Endothelial cell of umbilical vein (primary cell): ENCODE measurements at places on chromosomes 5 and 9. TPM values are rescaled to one million over a fixed set of nuclear protein-coding genes. Genes with fewer than 3 reads are reported as not detected.
A peak's percentile ranks its signal among the peaks of the same experiment; 100 is the strongest.

The RORB gene
- total RNA-seq = not detected in 2 replicates

The PCDHB5 gene
- total RNA-seq = 0.27 and 0.28 TPM in 2 replicates

The FOXE1 gene
- not detected in 2 replicates for total RNA-seq

The PCDHB12 gene
- 0.18 and 0.20 TPM in 2 replicates for total RNA-seq

The AFAP1L1 gene
- 73.2 and 76.2 TPM in 2 replicates for total RNA-seq

The RAI14 gene
- 369 and 390 TPM in 2 replicates for total RNA-seq

The PPP2R2B gene
- total RNA-seq = not detected in 2 replicates

The IRX2 gene
- not detected in 2 replicates for total RNA-seq

The DOCK8 gene
- 1.3 and 12.0 TPM in 2 replicates for total RNA-seq

The EDIL3 gene
- 28.8 and 41.2 TPM in 2 replicates for total RNA-seq

The PCDHA4 gene
- total RNA-seq = 0.04 and 0.14 TPM in 2 replicates

The SIT1 gene
- not detected in 2 replicates for total RNA-seq

DNA sequence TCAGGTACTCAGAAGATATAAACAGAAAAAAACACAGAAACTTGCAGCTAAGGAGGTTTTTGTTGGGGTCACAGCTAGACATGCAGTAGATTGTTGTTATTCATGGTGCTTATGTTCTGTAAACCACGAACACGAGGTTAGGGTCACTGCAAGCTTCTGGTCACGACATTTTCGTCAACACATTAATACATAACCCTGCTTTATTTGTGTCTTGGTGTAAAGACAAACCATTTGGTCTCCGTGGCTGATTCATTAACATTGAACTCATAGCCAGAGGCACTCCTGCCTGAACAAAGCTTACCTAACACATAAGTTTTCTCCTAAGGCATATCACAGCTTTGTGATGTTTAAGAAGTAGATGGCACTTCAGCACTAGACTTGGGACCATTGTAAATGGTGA is 16.9 kb downstream of the TEK start:
- H3K27me3 ChIP-seq = no peaks in the 10 kb centered on the region
- H3K4me1 ChIP-seq = peaks cover 29% of the 10 kb centered on the region
- H3K27ac ChIP-seq = peak overlapping the region; percentile 44
- H3K36me3 ChIP-seq = no peaks in the 10 kb centered on the region
- DNase-seq = no peak

DNA sequence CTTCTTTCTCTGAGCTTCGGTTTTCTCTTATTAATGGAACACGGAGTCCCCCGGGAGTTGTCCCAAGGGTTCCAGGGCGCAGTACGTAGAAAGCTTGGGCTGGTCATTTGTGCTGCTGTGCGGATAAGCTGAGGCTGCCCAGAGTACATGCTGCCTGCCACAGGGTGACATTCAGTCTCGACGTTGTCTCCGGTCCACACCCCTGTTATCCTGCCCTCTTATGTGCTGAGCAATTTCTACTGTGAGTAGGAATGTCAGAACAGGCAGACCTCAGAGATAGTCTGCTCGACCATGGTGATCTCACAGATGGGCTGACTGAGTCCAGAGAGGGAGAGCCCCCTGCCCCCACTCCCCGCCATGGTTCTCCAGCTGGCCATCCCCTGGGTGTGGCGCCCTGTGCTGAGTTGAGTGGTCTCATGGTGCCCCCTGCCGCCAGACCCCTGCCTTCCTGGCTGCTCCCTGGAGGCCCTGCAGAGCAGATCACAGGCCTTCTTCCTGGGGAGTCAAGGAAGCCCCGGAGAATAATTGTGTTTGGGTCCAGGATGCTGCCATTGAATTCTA is 124.0 kb downstream of the RGS3 start:
- H3K36me3 ChIP-seq = peaks cover 5% of the 10 kb centered on the region
- no peak overlapping the region for H3K4me3 ChIP-seq
- H3K27ac ChIP-seq = peak overlapping the region; percentile 79
- peaks cover 47% of the 10 kb centered on the region for H3K4me1 ChIP-seq
- H3K27me3 ChIP-seq = no peaks in the 10 kb centered on the region

GRCh38 chr5:154734370-154735248 is 20.6 kb upstream of the LARP1 start:
- H3K4me3 ChIP-seq = no peak overlapping the region
- no peak overlapping the region for H3K27ac ChIP-seq
- no peaks in the 10 kb centered on the region for H3K4me1 ChIP-seq
- DNase-seq = no peak
- no peaks in the 10 kb centered on the region for H3K27me3 ChIP-seq

DNA sequence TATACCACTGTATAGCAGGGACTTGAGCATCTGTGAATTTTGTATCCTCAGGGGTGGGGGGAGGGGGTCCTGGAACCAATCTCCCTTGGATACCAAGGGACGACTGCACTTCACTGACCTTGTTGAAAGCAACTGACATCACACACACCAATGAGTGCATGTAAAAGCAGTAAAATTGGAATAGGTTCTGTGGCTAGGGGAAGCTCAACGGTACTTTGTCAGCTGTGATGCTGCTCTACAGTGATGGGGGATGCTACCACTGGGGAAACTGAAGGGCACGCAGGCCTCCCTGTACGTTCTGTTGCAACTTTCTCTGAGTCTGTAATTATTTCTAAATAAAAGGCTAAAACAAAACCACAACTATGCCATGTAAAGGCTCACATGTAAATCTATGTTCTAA is 47.0 kb upstream of the RETREG1 start:
- peaks cover 19% of the 10 kb centered on the region for H3K36me3 ChIP-seq
- H3K27me3 ChIP-seq = no peaks in the 10 kb centered on the region

- H3K27me3 ChIP-seq = peaks cover 10% of the 10 kb centered on the region
- H3K27ac ChIP-seq = no peak overlapping the region
- H3K4me1 ChIP-seq = peaks cover 4% of the 10 kb centered on the region
- no peak for DNase-seq
Measured at GRCh38 chr5:56456002-56456401, 222.9 kb upstream of the ANKRD55 start.

DNA sequence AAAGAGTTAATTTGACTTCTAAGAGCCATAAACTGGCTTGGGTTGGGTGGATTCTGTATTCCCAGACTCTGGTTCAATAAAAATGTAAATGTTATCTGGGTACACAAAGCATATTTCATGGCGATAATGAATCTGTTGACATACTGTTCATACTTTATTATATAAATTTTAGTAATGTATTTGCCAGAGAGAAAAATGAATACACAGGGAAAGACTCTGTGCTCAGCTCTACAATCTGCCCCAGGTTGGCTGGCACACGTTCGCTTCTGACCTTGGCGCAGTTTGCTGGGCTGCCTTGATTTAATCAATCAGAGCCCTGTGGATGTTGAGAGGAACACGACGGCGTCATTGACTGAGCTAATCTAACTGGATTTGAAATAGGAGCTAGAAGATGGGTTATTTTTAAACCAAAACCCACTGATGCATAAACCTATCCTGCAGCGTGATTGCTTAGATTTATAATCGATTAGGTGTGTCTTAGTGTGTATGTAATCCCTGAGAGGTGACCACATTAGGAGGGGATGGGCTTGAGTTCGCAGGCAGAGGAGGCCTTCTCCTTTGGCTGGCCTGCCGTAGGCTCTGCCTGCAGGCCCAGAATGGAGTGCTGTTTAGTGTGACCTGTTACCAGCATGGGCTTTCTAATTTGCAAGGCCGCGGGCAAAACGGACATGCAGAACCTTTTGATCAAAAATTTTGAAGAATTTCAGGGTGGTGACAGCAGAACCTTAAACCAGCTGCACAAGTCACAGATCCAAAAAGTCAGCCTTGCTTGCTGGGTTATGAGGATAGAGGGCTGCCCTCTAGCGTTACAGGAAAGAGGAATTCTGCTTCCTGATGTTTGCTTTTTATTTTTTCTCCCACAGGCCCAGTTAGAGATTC is 3.9 kb upstream of the ADCY2 start:
- no peak overlapping the region for H3K4me3 ChIP-seq
- no peak overlapping the region for H3K27ac ChIP-seq
- DNase-seq = no peak
- H3K36me3 ChIP-seq = no peaks in the 10 kb centered on the region
- H3K27me3 ChIP-seq = peaks cover 8% of the 10 kb centered on the region

DNA sequence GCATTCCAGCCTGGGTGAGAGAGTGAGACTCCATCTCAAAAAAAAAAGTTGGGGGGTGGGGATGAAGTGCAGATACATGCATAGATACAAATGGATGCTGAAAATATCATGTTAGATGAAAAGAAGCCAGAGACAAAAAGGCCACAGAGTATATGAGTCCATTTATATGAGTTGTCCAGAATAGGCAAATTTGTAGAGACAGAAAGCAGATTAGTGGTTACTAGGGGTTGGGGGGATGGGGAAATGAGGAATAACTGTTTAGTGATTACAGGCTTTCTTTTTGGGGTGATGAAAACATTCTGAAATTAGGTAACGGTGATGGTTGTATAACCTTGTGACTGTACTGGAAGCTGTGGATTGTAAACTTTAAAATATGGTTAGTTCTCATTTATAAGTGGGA is 13.8 kb upstream of the LHFPL2 start:
- H3K27ac ChIP-seq = no peak overlapping the region
- DNase-seq = no peak
- no peak overlapping the region for H3K4me3 ChIP-seq
- peaks cover 6% of the 10 kb centered on the region for H3K4me1 ChIP-seq
- H3K36me3 ChIP-seq = no peaks in the 10 kb centered on the region

DNA sequence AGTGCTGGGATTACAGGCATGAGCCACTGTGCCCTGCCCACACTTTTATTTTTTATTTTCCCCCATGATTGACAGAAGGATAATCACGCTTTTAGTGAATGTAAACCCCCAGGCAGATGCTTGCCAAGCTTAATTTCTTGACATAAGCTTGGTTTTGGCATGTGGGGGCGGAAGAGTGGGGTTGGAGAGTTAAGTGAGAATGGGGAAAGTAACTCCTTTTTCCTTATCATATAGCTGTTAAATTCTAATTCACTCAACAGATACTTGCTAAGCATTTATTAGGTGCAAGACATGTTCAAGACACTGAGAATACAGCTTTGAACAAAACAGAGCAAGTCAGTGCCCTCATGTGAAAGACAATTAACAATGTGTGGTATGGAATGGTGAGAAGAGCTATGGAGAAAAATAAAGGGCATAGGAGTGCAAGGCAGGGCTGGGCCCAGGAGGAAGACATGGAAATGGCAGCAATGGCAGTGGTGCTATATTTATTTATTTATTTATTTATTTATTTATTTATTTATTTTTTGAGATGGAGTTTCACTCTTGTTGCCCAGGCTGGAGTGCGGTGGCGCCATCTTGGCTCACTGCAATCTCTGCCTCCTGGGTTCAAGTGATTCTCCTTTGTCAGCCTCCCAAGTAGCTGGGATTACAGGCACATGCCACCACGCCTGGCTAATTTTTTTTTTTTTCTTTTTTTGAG is 2.2 kb downstream of the SLC26A2 start:
- no peak overlapping the region for H3K27ac ChIP-seq
- peaks cover 21% of the 10 kb centered on the region for H3K4me1 ChIP-seq
- DNase-seq = no peak

- H3K4me1 ChIP-seq = peaks cover 83% of the 10 kb centered on the region
- no peaks in the 10 kb centered on the region for H3K27me3 ChIP-seq
- H3K36me3 ChIP-seq = peaks cover 2% of the 10 kb centered on the region
- no peak overlapping the region for H3K4me3 ChIP-seq
Measured at GRCh38 chr5:34675857-34676256, 19.7 kb downstream of the RAI14 start.

DNA sequence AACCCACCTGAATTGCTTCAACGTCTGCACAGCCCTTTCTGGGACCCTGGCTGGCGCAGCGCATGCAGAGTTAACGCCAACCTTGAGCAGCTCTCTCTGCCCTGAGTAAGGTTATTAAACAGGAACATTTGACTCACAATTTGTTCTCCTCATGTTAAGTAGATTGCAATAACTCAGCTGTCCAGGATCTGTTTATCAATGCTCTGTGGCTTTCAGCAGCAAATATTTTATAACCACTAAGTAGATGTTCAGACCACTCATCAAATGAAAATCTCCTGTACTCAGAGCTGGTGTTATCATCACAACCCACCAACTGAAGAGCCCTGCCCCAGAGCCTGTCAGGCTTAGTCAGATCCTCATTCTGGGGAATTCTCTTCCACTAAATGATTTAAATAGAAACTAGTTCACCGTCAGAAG is 403.0 kb downstream of the ZNF608 start:
- H3K27me3 ChIP-seq = peaks cover 2% of the 10 kb centered on the region
- no peak overlapping the region for H3K27ac ChIP-seq
- no peaks in the 10 kb centered on the region for H3K4me1 ChIP-seq

DNA sequence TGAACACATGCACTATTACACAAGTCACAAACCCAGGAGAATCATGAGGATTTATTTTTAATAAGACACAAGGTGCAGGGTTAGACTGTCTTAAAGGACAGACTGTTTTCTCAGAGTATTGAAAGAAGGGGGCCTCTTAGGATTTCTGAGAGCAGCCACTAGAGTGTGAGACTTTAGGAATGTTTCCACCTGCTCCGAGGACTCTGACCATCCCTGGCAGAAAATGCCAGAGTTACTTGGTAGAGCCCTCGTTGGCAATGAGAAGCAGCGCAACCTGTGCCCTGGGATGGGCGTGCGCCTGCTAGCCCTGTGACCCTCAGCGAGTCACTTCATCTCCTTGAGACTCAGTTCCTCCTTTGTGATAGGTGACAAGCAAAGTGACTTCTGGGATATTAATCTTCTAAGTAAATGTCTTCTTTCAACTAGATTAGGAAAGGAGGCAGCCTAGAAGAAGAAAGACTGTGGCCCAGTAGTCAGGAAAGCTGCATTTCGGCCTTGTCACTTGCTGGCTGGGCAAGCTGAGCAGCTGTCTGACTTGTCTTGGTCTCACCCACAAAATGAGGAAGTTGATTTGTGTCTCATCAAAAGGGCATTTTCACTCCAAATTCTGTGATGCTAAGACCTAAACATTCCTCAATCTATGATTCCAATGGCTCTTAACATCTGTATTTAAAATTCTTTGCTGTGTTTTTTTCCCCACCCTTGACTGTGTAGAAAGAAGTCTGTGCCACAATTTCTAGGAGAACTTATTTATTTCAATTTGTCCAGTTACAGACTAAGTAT is 60.5 kb downstream of the PTCD2 start:
- H3K36me3 ChIP-seq = no peaks in the 10 kb centered on the region
- no peak overlapping the region for H3K4me3 ChIP-seq
- H3K27me3 ChIP-seq = no peaks in the 10 kb centered on the region

- no peak overlapping the region for H3K27ac ChIP-seq
- H3K4me3 ChIP-seq = no peak overlapping the region
- H3K4me1 ChIP-seq = peaks cover 10% of the 10 kb centered on the region
- no peaks in the 10 kb centered on the region for H3K36me3 ChIP-seq
- no peak for DNase-seq
- H3K27me3 ChIP-seq = no peaks in the 10 kb centered on the region
Measured at GRCh38 chr5:100898504-100899346, 4.4 kb downstream of the ST8SIA4 start.
